ENCODE measurements at places on chromosomes 5 and 9.

DNA sequence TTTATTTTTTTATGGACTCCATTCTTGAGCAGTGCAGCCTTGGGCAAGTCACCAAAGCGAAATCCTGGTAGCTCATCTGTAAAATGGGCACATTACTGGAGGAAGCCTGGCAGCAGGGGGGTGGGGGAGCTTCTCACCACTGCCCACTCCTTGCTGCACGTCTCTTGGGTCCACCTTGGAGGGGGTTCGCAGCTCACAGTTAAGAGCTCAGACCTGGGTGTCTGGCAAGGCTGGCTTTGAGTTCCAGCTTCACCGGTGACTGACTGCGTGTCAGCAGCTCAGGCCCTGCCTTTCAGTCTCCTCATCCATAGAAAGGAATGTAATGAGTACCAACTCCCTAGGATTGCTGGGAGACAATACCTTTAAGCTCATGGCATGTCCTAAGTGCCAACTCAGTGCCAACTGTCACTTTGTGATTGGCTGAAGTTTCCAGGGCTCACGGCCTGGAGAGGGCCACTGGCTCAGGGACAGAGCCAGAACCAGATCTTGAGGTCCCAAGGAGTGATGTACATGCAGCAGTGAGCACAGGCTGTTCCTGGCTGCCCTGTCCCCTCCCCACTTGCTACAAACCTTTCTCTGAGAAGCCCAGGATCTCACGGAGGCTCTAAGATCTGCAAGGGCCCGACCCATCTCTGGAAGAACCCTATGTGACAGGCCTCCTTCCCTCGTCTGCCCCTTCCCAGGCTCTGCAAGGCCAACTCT is 72.9 kb downstream of the C9orf50 start:
- DNase-seq = no peak

- DNase-seq = no peak
These were observed 44.5 kb upstream of the PRSS3 start for GRCh38 chr9:33750839-33751339.

DNA sequence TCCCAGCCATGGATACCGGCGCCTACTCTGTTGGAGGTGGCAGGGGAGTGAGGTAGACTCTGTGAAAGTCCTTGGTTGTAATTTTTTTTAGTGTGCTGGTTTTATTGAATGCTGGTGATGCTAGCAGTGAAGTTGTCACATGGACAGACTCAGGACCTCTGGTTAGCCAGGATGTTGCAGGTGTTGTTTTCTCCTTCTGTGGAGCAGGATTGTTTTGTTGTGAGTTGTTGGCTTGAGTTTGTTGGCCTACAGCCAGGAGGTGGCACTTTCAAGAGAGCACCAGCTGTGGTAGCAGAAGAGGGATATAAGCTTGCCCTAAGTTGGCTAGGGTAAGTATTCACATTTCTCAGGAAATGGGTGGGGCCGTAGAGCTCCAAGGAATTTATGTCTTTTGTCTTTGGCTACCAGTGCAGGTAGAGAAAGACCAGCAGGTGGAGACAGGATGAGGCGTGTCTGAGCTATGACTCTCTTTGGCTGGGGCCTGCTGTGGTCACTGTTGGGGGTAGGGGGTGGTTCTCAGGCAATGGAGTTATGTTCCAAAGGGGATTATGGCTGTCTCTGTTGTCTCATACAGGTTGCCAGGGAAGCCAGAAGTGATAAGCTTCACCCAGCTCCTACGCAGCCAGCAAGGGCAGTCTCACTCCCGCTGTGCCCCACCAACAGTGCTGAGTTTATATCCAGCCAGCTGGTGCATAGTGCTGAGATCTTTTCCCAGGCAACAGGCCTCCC is 248.7 kb downstream of the TAF11L14 start:
- no peak for DNase-seq

- DNase-seq = peak; percentile 24
These were observed 103.5 kb downstream of the NDUFAF2 start for GRCh38 chr5:61048534-61048933.

GRCh38 chr9:89383030-89383720 is 64.9 kb downstream of the SECISBP2 start:
- DNase-seq = no peak

GRCh38 chr9:92517046-92517445 is 18.7 kb downstream of the ECM2 start:
- no peak for DNase-seq

- no peak for DNase-seq
These were observed 41.0 kb downstream of the KCNV2 start for GRCh38 chr9:2758162-2758897.

DNA sequence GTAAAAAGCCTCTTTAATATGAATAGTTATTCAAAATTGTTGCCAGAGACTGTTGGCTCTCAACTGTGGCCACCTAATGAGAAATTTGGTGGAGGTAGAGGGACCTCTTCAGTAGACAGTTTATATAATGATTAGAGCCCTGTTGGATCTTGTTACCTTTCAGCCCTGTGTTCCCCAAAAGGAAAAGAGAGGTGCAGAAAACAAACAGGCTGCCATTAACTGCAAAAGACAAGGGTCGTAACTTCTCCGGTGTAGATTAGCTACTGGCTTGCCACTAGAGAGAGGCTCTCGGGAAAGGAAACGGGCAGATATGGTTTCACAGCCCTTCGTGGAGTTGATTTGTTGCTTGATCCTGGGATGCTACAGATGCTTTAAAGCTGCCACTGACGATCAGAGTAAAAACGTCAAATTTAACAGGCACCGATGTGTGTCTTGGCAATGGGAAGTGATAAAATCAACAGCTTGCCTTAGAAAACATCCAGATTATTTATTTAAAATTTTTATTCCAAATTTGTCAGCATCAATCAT is 7.8 kb downstream of the FST start:
- DNase-seq = no peak

DNA sequence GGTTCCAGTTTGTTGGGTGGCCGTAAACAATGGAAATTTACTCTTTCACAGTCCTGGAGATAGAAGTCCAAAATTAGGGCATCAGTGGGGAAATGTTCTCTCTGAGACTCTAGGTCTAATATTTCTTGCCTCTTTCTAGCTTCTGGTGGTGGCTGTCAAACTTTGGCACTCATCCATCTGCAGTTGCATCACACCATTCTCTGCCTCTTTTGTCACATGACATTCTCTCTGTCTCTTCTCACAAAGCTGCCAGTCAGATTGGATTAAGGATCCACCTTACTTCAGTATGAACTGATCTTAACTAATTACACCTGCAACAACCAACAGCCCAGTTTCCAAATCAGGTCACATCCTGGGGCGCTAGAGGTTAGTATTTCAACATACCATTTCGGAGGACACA is 222.9 kb upstream of the FTMT start:
- DNase-seq = no peak

GRCh38 chr9:128807827-128808226 is 10.5 kb upstream of the ENDOG start:
- DNase-seq = no peak

DNA sequence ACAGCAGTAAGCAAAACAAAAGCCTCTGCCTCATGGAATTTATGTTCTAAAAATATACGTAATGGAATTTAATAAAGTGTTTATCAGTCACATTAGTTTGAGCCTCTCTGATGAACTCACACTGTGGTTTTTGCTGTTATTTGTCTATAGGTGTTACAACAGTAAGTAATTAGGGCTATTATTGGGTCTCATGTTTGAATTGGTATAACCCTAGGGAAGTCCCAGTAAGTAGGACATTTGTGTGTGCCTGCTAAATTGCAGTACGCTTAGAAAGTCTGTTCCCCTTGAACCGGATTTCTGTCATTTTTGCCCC is 197.6 kb downstream of the NR3C1 start:
- DNase-seq = no peak

DNA sequence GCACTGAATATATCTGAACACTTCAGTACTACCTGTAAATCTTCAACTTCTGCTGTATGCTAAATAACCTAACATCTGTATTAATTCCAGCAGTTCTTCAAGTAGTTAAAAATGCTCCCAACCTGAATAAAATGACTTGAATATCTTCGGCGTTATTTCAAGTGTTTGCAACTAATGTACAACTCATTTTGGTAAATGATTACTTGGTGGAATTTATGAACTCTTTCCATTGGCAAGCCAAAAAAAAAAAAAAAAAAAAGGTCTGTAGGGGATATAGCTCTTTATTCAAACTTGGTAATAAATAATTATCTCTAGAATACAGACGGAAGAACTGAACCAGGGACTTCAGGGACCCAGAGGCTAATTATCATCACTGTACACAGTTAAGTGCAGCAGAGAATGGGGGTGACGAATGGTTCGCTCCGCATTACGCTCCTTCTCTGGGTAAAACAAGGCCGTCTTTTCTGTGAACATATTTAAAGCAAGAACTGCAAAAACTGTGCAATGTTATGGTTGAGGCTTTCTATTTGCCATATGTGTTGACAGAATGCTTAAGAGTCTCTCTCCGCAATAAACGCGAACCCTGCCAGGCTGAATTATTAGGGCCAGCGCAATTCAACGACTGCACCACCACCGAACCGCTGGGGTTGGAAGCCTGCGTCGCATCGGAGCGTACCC is 1.9 kb upstream of the ERBIN start:
- DNase-seq = peak; percentile 32

GRCh38 chr5:139806726-139807646 is 11.4 kb downstream of the PSD2 start:
- no peak for DNase-seq

DNA sequence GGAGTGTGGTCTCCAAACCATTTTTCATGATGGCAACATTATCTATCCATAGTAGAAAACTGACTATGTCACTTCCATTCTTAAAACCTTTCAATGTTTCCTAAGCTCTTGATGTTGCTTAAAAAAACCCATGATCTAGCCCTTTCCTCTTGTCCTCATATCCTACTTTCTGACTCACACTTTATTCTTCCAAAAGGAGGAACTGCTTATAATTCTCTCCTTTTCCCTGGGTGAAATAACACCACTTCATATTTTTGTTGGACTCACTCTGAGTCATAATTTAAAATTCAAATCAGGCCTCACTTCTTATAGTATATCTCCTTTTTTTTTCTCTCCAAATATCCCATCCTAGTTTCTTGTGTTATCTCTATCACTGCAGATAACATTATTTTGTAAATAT is 513.9 kb downstream of the MAN2A1 start:
- DNase-seq = no peak

DNA sequence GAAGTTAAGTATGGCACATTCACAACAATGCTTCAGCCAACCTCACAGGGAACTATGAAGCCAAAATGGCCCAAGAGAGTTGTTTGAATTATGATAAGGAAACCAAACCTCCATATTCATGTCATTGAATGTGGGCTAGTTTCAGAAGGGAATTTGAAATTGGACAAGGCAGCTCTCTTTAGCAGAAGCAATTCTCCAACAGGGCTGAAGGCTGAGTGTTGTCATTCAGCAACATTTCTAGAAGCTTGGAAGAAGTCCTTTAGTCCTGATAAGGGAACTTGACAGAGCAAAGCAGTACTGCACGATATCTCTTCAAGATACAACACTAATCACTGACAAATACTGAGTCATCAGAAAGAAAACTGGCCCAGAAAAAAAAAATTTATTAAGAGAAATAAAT is 115.4 kb downstream of the SLC25A46 start:
- no peak for DNase-seq

- DNase-seq = no peak
These were observed 710.5 kb downstream of the TLR4 start for GRCh38 chr9:118414676-118415075.

- DNase-seq = no peak
These were observed 69.0 kb downstream of the GAPVD1 start for GRCh38 chr9:125330587-125330986.

- no peak for DNase-seq
These were observed 113.2 kb downstream of the CEMIP2 start for GRCh38 chr9:71655141-71655540.

GRCh38 chr5:18024542-18024941 is 390.3 kb downstream of the TAF11L14 start:
- no peak for DNase-seq

- no peak for DNase-seq
These were observed 405.7 kb upstream of the IRX2 start for GRCh38 chr5:3157214-3157613.

GRCh38 chr5:68251386-68251785 is 35.8 kb downstream of the PIK3R1 start:
- no peak for DNase-seq

GRCh38 chr5:34620185-34620584 is 35.9 kb upstream of the RAI14 start:
- no peak for DNase-seq

DNA sequence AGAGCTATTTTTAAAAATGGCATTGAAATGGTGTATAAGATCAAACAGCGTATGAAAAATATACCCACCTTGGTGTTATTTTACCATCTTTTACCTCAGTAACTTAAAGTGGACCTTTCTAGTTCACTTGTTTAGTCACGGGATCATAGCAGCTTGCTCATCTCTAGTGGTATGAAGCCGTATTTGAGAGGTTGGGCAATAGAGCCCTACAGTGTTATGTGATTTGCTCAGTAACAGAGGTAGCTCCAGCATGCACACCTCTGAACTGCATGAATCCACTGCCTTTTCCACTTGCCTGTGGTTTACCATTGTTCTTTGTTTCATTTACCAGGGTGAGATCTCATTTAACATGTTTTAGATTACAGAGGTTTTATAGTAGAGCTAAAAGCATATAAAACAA is 134.4 kb downstream of the ATG10 start:
- DNase-seq = peak; percentile 15

GRCh38 chr9:98171176-98171925 is 21.1 kb downstream of the CORO2A start:
- no peak for DNase-seq

GRCh38 chr9:6382681-6383080 is 30.3 kb upstream of the UHRF2 start:
- peak; percentile 23 for DNase-seq

GRCh38 chr5:151258816-151259215 is 5.8 kb downstream of the GM2A start:
- DNase-seq = no peak

- no peak for DNase-seq
These were observed 53.1 kb downstream of the C7 start for GRCh38 chr5:40962207-40962955.

GRCh38 chr5:29262339-29263123 is 1931.0 kb upstream of the CDH6 start:
- DNase-seq = no peak

- DNase-seq = peak; percentile 79
These were observed 66.9 kb upstream of the DNAH5 start for GRCh38 chr5:14011089-14012020.

DNA sequence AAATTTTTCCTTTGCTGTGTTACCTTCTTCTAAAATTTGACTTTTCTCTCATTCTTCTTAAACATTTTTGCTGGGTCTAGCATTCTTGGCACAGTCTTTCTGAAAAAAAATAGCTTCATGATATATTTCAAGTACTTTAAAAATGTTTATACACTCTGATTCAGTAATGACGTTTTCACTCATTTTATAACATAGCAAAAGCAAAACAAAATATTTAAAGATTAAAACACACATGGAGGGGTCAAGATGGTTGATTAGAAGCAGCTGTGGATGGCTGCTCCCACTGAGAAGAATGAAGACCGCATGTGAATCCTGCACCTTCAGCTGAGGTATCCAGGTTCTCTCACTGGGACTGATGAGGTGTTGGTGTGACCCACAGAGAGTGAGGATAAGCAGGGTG is 188.2 kb downstream of the SGCD start:
- no peak for DNase-seq

- DNase-seq = peak; percentile 69
These were observed 25.8 kb upstream of the TRIM32 start for GRCh38 chr9:116661037-116661954.
